Activated CD4-positive, CD25-positive, alpha-beta regulatory T cell treated with anti-CD3 and anti-CD28 coated beads, Interleukin-2, amount 50 U/mL, for 16 hours (primary cell): ENCODE measurements at places on chromosomes 7 and 10.

DNA sequence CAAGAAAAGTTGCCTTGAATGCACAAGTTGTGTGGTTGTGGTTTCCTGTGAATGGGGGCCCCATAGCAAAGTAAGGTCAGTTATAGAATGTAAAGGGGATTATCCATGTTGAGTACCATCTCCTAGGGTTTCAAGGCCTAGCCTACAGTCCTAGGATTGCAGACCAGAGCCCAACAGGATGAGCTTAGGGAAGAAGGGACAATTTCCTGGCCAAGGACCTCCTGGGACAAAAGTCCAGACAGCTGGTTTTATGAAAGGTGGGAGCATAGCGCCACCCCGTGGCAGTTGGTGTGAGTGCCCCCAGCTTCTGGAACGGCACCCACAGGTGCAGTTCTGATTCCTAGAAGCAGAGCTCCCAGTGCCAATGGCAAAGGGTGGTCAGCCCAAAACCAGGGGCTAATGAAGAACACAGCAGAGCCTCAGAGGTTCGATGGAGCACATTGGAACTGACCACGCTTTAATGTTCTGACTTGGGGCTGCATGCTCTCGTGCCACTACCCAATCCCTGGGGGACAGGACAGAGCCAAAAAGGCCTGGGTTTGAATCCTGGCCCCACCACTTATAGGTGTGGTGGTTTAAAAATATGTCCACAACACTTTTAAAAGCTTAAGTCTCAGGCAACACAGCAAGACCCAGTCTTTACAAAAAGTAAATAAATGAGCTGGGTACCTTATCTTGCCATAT lies 25.8 kb upstream of the TMEM120A start:
- DNase-seq: peak; percentile 37

DNA sequence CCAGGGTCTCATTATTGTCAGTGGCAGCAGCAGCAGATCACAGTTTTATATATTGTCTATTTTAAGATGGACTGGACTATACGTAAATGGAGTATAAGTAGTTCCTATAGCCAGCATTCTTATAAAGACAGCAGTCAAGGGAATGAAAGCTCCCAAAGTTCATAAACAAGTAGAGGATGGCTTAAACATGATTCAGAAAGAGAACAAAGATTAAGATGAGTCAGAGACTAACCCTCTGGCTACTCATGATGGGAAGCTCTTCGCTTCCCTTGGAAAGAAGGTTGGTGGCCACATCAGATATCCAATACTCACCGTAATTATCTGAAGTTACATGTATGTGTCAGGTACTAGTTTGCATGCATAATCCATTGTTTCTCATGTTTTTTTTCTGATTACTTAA lies 277.0 kb downstream of the INHBA start:
- no peak for DNase-seq

GRCh38 chr7:157397036-157397720 lies 60.4 kb downstream of the DNAJB6 start:
- no peak for DNase-seq

GRCh38 chr7:110168010-110168409 lies 922.9 kb upstream of the LRRN3 start:
- no peak for DNase-seq

DNA sequence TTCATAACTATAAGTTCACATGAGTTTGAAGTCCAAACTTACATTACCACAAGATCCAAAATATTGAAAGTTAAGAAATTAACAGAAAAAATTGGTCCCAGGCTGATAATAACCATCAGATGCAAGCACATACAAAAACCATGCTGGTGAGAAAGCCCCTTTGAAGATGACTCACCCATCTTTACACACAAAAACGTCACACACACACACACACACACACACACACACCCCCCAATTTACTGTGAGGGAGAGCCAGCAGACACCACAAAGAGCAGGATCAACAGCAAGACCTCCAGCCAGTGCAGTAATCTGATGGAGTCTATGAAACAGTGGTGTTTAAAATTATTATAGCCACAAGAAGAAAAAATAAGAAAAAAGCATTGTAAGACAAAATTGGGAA lies 50.1 kb upstream of the DRGX start:
- no peak for DNase-seq

- no peak for DNase-seq
Observed at GRCh38 chr7:50221028-50221427, 83.5 kb upstream of the IKZF1 start.
